Body of pancreas (tissue), 4 donors: ENCODE measurements at places on chromosomes 13 and 19.

- no peak for DNase-seq
Measured at GRCh38 chr13:38430796-38431195, 81.1 kb downstream of the UFM1 start.

DNA sequence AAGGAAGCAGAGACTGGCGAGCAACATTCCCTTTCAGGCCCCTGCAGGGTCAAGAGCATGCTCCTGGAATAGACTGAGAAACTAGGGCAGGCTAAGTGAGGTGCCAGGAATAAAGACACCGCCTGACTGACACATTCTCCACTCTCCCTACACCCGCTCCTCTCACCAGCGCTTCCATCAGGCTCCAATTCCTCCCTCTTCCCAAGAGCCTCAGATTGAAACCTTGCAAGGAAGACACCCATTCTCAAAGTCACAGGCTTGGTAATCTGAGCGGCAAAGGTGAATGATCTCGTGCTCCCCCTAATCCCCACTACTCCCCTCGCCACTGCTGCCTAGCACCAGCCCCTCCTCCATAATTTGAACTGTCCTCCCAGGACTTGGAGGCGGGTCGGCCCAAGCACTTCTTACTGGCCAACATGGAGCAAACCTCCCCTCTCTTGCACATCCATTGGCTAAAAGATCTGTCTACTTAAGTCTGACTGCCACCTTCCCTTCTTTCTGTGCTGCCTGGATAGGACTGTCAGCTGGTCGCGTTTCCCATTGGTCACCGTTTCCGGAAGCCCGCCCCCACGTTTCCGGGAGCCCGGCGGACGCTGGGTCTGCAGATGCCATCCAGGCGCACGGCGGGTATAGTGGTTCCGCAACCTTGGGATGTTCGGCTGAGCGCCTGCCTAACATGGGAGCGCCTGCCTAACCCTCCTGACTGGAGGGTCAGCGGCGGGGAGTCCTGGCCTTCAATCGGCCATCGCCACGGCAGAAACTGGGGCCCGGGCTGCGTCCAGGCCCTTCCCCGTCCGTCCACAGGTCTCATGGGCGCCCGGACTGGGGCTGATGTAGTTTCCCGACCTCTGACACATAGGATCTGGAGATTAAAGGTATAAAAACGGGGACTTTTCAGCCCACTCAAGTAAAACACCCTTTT is 33.6 kb downstream of the ZNF383 start:
- DNase-seq: peak; percentile 68

DNA sequence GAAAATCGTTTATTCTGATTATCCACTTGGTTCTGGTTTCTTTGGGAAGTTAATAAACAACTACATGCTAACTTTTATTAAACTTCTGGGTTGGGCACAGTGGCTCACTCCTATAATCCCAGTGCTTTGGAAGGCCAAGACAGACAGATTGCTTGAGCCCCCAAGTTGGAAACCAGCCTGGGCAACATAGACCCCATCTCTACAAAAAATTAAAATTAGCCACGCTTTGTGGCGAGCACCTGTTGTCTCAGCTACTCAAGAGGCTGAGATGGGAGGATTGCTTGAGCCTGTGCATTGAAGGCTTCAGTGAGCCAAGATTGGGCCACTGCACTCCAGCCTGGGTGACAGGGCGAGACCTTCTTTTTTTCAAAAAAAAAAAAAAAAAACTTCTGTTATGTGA is 21.7 kb downstream of the GPR180 start:
- DNase-seq: no peak

DNA sequence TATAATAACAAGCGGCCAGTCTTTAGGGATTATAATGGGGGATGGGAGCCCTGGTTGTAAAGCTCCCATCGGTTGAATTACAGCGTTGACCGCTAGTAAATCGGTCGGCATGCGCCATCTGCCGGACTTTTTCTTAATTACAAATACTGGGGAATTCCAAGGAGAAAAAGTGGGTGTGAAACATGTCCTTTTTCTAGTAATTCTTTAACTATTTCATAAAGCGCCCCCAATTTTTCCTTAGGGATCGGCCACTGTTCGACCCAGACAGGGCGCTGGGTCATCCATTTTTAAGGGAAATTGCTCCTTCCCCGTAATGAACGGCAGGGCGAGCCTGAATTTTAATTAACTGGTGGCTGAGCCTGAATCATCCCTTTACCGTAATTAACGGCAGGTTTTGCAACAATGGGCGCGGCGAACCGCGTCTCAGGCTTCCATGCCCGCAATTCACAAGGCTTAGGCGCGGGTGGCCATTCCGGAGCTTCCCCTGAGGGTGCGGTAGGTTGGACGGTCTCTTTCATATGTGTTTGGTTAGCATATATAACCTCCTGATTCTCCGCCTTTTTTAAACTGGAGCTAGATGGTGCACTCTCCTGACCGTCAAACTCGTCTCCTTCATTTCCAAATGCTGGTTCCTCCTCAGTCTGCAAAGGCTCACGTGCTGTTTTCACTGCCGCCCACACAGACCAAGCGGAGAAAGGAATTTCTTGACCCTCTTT is 30.2 kb upstream of the EVI5L start:
- DNase-seq: peak; percentile 68

- no peak for DNase-seq
Measured at GRCh38 chr13:51928231-51928630, 66.5 kb downstream of the CCDC70 start.

GRCh38 chr19:48400018-48400742 is 6.7 kb downstream of the GRIN2D start:
- no peak for DNase-seq

DNA sequence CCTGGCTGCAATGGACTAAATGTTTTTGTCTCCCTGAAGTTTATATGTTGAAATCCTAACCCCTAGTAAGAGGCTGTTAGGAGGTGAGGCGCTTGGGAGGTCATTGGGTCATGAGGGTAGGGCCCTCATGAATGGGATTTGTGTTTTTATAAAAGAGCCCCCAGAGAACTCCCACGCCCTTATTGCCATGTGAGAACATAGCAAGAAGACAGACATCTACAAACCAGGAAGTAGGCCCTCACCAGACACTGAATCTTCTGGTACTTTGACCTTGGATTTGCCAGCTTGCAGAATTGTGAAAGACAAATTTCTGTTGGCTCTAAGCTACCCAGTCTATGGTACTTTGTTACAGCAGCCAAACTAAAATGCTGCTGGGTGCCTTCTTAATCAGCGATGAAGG is 96.1 kb upstream of the SPATA13 start:
- no peak for DNase-seq

- no peak for DNase-seq
Measured at GRCh38 chr13:56861476-56861875, 279.2 kb upstream of the PRR20A start.

DNA sequence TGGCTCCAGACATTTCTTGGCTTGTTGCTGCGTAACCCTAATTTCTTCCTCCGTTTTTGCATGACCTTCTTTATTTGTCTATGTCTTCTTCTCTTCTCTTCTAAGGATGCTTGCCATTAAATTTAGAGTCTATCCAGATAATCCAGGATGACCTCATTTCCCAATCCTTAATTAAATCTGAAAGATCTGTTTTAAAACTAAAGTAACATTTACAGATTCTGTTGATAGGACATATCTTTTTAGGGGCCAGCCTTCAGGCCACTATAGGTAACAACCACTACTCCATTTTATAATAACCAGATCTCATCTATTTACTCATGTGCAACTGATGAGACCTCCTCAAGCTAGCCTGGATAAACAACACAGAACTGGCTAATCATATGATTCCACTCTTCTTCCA is 490.5 kb upstream of the SLC10A2 start:
- no peak for DNase-seq

- no peak for DNase-seq
Measured at GRCh38 chr13:51396352-51396751, 56.5 kb downstream of the INTS6 start.

- no peak for DNase-seq
Measured at GRCh38 chr13:49347650-49348385, 96.0 kb downstream of the CAB39L start.
